Liver (tissue), 10 donors: ENCODE measurements at places on chromosomes 11 and 22. TPM values are rescaled to one million over a fixed set of nuclear protein-coding genes. Genes with fewer than 3 reads are reported as not detected.

CDC42BPG gene
- 0.40 TPM for polyA plus RNA-seq

DNA sequence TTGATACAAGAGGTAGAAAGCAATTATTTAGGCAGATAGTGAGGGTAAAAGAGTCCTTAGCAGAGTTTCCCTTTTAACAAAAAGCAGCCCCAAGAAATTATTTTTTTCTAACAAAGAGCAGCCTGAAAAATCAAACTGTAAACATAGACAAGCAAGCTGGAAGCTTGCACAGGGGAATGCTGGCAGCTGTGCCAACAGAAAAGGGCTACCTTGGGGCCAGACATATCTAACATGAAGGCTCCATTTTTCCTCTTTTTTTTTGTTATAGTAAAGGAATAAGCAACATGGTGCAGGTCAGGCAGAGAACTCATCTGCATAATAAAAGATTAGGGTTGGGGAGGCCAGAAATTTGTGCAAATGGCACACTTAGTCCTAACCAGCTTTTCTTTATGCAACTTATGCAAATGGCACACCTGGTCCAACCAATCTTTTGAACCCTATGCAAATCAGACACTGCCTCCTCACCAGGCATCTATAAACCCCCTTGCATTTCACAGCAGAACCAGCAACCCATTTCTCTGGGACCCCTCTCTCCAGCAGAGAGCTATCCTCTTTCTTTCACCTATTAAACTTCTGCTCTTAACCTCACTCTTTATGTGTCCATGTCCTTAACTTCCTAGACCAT lies 41.8 kb downstream of the PDGFD start:
- H3K27ac ChIP-seq = no peak overlapping the region
- H3K27me3 ChIP-seq = peaks cover 2% of the 10 kb centered on the region
- H3K4me1 ChIP-seq = no peaks in the 10 kb centered on the region
- H3K36me3 ChIP-seq = no peaks in the 10 kb centered on the region

DNA sequence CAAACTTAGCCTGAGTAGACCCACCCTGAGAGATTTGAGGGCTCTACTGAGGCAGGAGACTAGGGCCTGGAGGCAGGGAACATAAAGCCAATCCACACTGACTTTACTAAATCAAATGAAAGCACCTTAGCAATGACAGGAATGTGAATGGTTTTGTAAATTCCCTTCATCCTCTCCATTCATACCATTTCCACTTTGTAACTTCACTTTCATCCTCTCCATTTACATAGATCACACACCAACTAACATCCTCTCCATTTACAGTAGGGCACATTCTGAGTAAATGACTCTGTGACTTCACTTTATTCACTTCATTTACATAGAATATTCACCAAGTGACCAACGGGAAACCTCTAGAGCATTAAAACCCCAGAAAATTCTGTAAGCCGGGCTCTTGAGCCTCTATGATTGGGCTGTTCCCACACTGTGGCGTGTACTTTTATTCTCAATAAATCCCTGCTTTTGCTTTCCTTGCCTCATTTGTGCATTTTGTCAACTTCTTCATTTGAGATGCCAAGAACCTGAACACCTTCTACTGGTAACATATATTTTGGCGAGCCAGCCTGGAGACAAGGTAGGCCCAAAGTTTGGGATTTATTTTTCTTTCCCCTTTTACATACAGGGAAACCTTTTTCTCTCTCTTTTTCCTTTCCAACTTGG lies 82.9 kb downstream of the PIWIL4 start:
- no peak overlapping the region for H3K4me3 ChIP-seq
- H3K27ac ChIP-seq = no peak overlapping the region
- no peak for DNase-seq
- no peaks in the 10 kb centered on the region for H3K4me1 ChIP-seq

CENPM gene
- 2.9 TPM for polyA plus RNA-seq

- H3K27me3 ChIP-seq = no peaks in the 10 kb centered on the region
- no peaks in the 10 kb centered on the region for H3K4me1 ChIP-seq
- H3K4me3 ChIP-seq = no peak overlapping the region
- no peak for DNase-seq
- H3K27ac ChIP-seq = no peak overlapping the region
- H3K36me3 ChIP-seq = no peaks in the 10 kb centered on the region
These were observed 199.1 kb upstream of the NCAM1 start for GRCh38 chr11:112761911-112762706.

DNA sequence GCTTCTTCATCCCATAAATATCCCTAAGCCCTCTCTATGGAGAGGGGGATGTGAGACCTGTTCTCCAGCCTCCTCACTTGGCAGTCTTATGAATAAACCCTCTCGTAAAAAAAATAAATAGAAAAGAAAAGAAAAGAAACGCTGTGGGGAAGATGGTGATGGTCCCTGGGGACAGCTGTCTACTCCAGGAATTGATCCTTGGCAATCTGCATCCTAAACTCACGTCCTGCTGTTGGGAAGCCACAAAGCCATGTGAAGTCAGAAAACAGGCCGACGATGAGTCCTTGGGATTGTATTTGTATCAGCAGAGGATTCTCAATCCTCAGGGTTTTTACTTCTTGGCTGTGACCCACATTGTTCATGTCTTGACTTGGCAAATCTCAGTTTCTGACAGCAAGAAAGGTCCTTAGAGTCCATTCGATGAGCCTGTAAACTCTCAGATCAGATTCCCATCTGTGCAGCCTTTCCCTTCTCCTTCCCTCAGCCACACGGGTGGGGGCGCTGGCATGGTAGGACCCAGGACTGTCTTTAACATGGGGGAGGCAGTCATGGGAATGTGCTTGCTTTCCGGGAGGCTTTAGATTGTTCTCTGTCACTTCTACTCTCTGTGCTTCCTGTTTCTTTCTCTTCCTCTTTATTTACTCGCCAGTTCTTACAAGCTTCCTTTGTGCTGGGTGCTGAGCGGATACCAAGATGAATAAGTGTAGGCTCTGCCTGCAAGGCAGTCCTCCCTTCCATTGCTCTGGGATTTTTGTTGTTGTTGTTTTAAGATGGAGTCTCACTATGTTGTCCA lies 24.9 kb downstream of the TCP11L1 start:
- H3K36me3 ChIP-seq = peaks cover 3% of the 10 kb centered on the region
- H3K4me1 ChIP-seq = peaks cover 7% of the 10 kb centered on the region
- H3K27me3 ChIP-seq = no peaks in the 10 kb centered on the region
- no peak overlapping the region for H3K27ac ChIP-seq
- H3K4me3 ChIP-seq = no peak overlapping the region

C22orf31 gene
- not detected for polyA plus RNA-seq

GRCh38 chr11:43579919-43580276 lies 100.6 kb upstream of the HSD17B12 start:
- H3K27me3 ChIP-seq = peaks cover 19% of the 10 kb centered on the region
- no peak for DNase-seq
- no peaks in the 10 kb centered on the region for H3K36me3 ChIP-seq
- peak overlapping the region; percentile 50 for H3K4me3 ChIP-seq

- H3K4me1 ChIP-seq = no peaks in the 10 kb centered on the region
- H3K27ac ChIP-seq = no peak overlapping the region
- H3K4me3 ChIP-seq = no peak overlapping the region
- H3K27me3 ChIP-seq = peaks cover 4% of the 10 kb centered on the region
- no peak for DNase-seq
- H3K36me3 ChIP-seq = no peaks in the 10 kb centered on the region
These were observed 30.6 kb downstream of the OR2AT4 start for GRCh38 chr11:75066061-75066460.

GRCh38 chr11:13280092-13280722 lies 2.6 kb downstream of the BMAL1 start:
- no peaks in the 10 kb centered on the region for H3K36me3 ChIP-seq
- DNase-seq = no peak
- no peak overlapping the region for H3K4me3 ChIP-seq
- H3K4me1 ChIP-seq = peaks cover 36% of the 10 kb centered on the region

- no peak for DNase-seq
- H3K27me3 ChIP-seq = no peaks in the 10 kb centered on the region
- no peak overlapping the region for H3K4me3 ChIP-seq
- H3K36me3 ChIP-seq = no peaks in the 10 kb centered on the region
- no peaks in the 10 kb centered on the region for H3K4me1 ChIP-seq
These were observed 224.2 kb downstream of the GUCY1A2 start for GRCh38 chr11:106794058-106794457.

MMP8 gene
- polyA plus RNA-seq = 0.15 TPM

DNA sequence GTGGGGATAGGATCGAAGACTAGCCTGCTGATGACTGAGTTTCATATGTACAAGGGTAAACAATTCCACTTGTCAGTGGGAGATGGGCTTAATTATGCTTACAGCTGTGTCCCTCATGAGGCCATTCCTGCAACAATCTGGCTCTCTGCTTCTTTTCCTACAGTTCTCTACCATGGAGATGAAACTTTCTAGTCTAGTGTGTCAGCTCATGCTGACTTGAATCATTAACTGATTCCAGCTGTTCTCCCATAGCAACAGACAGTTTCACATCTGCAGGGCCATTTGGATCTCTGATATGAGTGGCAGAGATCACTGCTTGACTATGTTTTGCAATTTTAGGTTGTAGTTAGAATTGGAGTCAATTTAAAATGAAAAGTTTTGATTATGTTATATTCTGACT lies 1251.7 kb upstream of the RAG2 start:
- H3K27ac ChIP-seq = no peak overlapping the region
- H3K4me3 ChIP-seq = no peak overlapping the region
- no peak for DNase-seq
- no peaks in the 10 kb centered on the region for H3K27me3 ChIP-seq
- H3K4me1 ChIP-seq = no peaks in the 10 kb centered on the region

DNA sequence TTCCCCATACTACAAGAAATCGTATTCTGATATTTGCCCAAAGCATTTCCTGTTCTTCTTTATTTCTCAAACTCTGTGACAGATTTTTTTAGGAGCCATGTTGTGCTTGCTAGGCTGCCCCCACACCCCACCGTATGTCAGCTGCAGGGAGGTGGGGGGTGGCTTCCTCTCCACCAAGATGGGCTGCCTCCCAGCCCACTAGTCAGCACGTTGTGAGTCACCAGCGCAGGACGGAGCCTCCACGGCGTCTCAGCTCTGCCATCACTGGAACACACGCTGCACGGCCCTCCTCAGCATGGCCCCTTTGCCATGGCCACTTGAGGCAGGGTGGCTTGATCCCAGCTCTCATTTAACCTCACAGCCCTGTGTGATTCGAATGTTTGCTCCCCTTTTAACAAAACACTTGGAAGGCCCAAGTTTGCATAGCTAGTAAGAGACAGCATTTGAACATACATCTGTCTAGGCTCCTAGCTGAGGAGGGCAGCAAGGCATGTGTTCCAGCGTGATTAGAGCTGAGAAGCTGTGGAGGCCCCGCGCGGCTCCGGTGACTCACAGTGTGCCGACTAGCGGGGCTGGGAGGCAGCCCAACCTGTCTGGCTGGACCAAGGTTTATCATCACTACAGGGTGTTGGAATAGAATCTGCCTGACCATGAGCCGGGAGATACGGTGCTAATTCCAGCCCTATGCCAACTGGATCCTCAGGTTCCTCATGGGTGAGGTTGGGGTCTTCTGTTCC lies 180.7 kb upstream of the NCAM1 start:
- H3K27ac ChIP-seq = no peak overlapping the region
- peaks cover 5% of the 10 kb centered on the region for H3K27me3 ChIP-seq
- no peaks in the 10 kb centered on the region for H3K36me3 ChIP-seq
- no peak overlapping the region for H3K4me3 ChIP-seq
- no peaks in the 10 kb centered on the region for H3K4me1 ChIP-seq
- DNase-seq = no peak

- H3K4me3 ChIP-seq = peak overlapping the region; percentile 7
- H3K4me1 ChIP-seq = peaks cover 29% of the 10 kb centered on the region
- no peaks in the 10 kb centered on the region for H3K27me3 ChIP-seq
These were observed 523 bp upstream of the ARHGAP42 start for GRCh38 chr11:100686476-100687053.

DNA sequence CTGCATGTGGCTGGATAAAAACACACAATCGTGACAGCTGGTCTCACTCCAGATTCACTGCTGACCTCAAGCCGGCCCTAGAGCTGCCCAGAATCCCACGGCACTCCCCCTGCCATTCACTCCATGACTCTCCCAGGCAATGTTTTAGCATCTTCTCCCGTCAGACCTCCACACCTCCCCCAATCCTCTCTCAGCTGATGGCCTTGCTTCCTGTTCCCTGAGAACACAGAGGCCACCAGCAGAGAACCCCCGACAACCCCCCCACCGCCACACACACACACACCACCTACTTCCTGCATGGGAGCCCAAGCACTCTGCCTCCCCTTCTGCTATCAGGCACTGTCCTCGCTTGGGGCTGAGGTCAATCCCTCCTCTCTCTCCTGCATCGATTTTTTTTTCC lies 9.3 kb downstream of the TNKS1BP1 start:
- peaks cover 82% of the 10 kb centered on the region for H3K4me1 ChIP-seq
- peak overlapping the region; percentile 54 for H3K27ac ChIP-seq
- H3K4me3 ChIP-seq = no peak overlapping the region
- no peak for DNase-seq
- no peaks in the 10 kb centered on the region for H3K27me3 ChIP-seq
- peaks cover 14% of the 10 kb centered on the region for H3K36me3 ChIP-seq

GRCh38 chr11:72718101-72718501 lies 34.1 kb downstream of the ARAP1 start:
- H3K36me3 ChIP-seq = peaks cover 8% of the 10 kb centered on the region
- no peak overlapping the region for H3K27ac ChIP-seq
- no peak for DNase-seq
- no peaks in the 10 kb centered on the region for H3K27me3 ChIP-seq
- H3K4me3 ChIP-seq = no peak overlapping the region

GRCh38 chr22:29352778-29353177 lies 35.6 kb downstream of the AP1B1 start:
- no peak for DNase-seq
- H3K27ac ChIP-seq = no peak overlapping the region
- H3K36me3 ChIP-seq = peaks cover 46% of the 10 kb centered on the region
- peaks cover 10% of the 10 kb centered on the region for H3K4me1 ChIP-seq
- H3K4me3 ChIP-seq = no peak overlapping the region
- H3K27me3 ChIP-seq = no peaks in the 10 kb centered on the region

ARHGEF17 gene
- 3.8 TPM for polyA plus RNA-seq

GRCh38 chr11:43523632-43524031 lies 156.9 kb upstream of the HSD17B12 start:
- no peak overlapping the region for H3K27ac ChIP-seq
- H3K4me3 ChIP-seq = no peak overlapping the region
- no peak for DNase-seq
- no peaks in the 10 kb centered on the region for H3K27me3 ChIP-seq
- H3K4me1 ChIP-seq = no peaks in the 10 kb centered on the region
- H3K36me3 ChIP-seq = no peaks in the 10 kb centered on the region

DNA sequence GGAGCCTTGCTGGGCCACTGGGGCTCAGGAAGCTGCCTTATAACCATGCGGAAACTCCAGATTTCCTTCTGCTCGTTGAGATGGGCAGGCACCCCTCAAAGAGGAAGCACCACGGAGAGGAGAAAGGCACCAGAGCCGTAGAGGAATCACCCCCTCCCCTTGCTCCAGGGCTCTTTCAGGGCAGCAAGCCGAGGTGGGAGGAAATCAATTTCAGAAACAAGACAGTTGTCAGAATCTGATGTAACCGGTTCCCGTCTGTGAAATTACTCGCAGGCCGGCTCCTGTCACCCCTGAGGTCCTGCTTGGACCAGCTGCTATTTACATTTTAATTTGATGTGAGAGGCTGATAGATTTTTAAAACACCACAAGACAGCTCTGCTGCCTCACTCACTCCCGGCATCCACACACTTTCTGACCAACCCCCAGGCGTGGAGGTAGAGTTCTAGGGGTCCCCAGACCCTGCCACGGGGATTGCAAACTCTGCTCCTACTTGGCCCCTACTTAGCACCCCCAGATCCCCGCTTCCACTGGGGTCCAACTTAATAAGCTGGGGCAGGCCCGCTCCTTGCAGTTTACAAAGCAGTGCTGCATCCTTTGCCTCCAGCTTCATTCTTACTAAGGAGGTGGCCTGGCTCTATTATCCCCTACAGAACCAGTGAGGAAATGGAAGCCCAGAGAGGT lies 162.5 kb downstream of the CEP164 start:
- no peak overlapping the region for H3K4me3 ChIP-seq
- H3K27ac ChIP-seq = no peak overlapping the region
- H3K36me3 ChIP-seq = no peaks in the 10 kb centered on the region
- H3K27me3 ChIP-seq = no peaks in the 10 kb centered on the region
- no peak for DNase-seq
